Hematopoietic multipotent progenitor cell treated with erythropoietin and hydrocortisone succinate and interleukin-3 and kit ligand, for 17 days (in vitro differentiated cells): ENCODE measurements at places on chromosomes 3 and 15.

DNA sequence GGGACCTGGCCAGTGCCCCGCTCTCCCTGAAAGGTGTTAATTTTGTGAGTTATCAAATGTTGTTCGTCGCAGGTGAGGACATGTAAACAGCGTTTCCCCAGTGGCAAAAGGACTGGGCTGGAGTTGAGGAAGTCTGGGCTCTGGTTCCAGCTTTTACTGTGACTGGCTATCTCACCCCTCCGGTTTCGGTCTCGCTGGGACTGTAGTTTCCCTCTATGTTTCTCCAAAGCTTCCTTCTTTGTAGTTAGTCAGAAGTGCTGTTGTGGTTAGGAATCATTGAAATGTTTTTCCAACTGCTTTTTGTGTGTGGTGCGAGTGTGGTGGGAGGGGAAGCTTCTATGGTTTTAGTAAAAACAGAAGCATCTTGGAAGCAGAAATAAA, 990 bp upstream of the CLDN1 start:
- DNase-seq, result no peak

DNA sequence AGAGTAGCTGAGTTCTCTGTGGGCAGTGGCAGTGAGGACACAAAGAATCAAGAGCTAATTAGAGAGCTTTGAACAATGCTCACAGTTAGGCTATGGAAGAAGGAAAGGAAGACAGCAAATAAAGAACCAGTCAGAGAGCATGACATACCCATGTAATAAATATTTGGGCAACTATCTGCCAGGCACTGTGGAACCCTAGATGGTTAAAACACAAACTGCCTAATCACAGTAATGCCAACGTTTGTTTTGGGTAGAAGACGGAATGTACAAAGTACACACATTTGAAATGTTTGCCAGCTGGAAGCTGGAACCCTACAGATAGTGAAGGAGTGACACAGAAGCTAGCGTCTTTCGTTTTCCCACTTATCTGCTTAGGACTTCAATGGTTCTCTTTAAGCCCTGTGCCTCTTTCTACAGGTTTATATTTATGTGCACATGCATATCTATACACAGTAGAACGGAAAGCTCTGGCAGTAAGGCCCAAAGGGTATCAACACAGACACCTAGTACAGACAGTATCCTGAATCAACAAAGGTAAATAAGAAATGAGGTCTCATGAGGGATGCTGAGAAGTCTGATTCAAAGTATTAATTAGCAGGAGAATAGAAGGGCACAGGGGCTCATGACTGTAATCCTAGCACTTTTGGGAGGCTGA, 44.6 kb downstream of the ANKRD28 start:
- DNase-seq, result peak; percentile 9

DNA sequence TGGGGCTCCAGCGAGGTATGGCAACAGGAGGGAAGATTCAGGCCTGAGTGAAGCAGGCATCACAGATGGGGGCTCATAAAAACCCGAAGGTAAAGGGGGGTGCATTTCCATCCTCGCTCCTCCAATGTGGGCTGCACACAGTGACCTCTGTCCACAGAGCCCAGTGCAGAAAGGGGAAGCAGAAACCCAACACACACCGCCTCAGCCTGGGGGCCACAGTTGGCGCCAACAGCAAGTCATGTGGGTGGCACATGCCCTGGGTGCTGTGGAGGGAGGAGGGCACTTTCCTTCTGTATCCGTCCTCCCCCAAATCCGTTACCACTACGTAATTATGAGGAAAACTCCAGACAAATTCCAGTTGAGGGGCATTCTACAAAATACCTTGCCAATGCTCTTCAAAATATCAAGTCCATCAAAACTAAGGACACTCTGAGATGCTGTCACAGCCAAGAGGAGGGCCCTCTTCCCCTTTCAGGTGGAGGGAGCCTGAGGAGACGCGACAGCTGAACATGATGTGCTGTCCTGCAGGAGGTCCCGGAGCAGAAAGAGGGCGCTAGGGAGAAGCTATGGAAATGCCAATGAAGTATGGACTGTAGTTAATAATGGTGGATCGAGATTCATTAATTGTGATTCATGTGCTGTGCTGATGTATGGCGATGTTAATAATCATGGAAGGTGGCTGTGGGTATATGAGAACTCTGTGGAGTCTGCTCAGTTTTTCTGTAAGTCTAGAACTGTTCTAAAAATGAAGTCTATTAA, 16.4 kb downstream of the APBA2 start:
- DNase-seq, result no peak

- DNase-seq, result no peak
These were observed 44.5 kb upstream of the PDE8A start for GRCh38 chr15:84937144-84937543.

- DNase-seq, result no peak
These were observed 985 bp downstream of the TEX9 start for GRCh38 chr15:56366211-56366610.

- no peak for DNase-seq
These were observed 89.0 kb downstream of the PPCDC start for GRCh38 chr15:75112278-75112847.

DNA sequence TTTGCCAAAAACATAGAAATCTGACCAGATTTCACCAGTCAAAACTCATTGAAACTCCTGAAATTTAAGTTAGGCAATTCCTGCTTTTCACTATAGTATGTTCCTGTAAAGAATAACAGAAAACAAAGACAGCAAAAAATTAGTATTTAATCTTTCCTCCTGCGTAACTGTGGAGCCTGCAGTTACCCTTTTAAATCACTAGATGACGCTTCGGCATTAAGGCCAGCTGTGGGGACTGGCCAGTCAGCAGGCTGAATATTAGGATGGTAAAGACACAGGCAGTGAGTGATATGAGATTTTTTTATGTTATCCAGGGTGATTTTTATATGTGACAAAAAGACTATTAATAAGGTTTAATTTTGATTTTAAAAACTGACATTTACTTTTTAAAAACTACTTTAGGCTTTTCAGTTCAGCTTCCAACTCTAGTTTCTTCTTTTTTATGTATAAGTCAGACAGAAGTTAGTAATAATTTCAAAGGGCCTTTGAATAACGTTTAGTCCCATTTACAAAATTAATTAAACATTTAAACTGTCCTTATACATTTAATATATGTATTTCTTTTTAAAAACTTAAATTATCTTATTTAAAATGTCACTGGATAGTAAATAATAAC, 165.1 kb downstream of the PPM1L start:
- no peak for DNase-seq

DNA sequence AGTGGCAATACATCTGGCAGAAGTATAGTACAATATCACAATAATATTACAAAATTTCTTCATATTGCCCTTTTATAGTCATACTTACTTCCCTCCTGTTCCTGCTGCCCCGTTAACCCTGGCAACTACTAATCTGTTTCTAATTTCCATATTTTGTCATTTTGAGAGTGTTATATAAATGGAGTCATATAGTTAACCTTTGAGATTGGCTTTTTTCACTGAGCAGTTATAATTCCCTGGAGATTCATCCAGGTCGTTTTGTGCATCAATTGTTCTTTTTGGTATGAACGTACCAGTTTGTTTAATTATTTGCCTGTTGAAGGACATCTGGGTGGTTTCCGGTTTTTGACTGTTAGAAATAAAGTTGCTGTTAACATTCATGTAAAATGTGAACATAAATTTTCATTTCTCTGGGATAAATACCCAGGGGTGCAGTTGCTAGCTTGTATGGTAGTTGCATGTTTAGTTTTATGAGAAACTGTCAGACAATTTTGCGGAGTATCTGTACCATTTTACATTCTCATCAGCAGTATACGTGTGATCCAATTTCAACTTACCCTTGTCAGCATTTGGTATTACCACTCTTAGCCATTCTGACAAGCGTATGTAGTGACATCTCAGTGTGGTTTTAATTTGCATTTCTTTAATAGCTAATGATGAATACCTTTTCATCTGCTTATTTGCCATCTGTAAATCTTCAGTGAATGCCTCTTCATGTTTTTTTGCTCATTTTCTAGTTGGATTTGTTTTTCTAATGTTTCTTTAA, 32.2 kb upstream of the IL20RB start:
- no peak for DNase-seq

DNA sequence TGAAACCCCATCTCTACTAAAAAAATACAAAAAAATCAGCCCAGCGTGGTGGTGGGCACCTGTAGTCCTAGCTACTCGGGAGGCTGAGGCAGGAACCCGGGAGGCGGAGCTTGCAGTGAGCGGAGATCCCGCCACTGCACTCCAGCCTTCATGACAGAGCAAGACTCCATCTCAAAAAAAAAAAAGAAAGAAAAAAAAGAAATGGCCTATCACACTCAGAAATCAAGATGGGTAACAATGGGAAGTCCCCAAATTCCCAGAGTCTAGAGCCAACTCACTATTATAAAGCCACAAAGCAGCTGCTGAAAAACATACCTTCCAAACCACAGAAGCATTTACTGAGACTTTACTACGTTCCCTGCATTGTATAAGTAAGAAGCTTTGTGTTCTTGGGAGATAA, 7.5 kb downstream of the HDGFL3 start:
- DNase-seq, result no peak

DNA sequence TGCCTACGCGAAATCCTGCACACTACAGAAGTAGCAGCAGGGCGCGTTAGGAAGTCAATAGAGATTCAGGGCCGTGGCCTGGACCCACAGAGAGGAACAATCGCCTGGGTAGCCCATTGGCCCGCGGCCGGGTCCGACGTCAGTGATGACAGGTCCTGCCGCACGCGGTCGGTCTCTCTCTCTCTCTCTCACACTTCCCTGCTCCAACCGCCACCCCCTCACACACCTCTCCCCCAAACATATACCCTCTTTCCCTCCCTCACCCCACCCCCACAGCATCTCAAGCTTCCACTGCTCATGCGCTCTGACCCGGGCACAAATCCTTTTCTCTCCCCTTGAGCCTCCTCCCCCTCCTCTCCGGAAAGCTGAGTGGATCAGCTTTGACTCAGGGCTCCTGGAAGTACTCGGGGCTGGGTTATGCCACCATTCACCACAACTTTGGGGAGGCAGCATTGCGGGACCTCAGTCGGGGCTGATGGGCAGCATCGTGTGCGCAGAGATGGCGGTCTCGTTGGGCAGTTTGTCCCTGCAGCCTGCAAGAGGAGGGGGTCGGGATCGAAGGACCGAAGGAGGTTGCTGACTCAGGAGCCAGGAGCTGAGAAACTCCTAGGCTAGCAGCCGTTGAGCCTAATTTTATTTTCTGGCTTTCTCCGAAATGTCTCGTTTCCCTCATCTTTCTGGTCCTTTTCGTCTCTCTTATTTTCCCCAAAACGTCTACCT, 9.0 kb downstream of the ZIC4 start:
- no peak for DNase-seq

- DNase-seq, result no peak
These were observed 98.5 kb upstream of the ROBO2 start for GRCh38 chr3:76941376-76941775.

- no peak for DNase-seq
These were observed 123.3 kb upstream of the TP63 start for GRCh38 chr3:189507856-189508255.

DNA sequence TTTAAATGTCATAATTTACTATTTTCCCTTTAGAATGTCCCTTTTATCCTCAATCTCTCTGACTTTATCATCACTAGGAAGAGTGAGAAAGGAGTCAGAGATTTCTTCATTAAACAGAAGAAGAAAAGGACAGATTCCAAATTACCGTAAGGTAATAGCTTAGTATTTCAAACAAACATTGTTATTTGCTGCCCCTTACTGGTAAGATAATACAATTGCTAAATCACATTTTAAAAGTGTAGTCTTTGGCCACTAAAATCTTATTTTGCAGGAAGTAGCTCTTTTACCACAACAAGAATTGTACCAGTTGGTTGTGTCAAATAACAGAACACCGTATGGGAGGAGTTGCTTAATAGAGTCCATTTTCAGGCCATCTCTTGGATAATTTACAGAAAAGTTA, 53.7 kb downstream of the CGGBP1 start:
- DNase-seq, result peak; percentile 13

DNA sequence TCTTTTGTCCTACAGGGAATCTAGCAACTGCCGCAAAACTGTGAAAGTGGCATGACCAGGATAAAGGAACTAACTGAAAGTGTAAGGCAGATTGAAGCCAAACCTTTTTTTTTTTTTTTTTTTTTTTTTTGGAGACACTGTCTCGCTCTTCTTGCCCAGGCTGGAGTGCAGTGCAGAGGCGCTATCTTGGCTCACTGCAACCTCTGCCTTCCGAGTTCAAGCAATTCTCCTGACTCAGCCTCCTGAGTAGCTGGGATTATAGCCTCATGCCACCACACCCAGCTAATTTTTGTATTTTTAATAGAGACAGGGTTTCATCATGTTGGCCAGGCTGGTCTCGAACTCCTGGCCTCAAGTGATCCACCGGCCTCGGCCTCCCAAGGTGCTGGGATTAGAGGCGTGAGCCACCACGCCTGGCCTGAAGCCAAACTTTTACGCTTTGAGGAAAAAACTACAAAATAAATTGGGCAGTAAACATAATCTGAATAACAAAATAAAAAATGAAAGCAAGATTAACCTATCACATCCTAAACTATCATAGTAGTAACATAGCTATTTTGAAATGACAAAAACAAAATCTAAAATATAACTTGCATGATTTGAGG, 9.7 kb downstream of the SLTM start:
- no peak for DNase-seq

GRCh38 chr3:10725067-10725466, 91.0 kb upstream of the SLC6A11 start:
- no peak for DNase-seq

GRCh38 chr3:23072693-23073092, 130.4 kb upstream of the UBE2E2 start:
- no peak for DNase-seq

GRCh38 chr15:93190238-93190637, 101.2 kb upstream of the RGMA start:
- DNase-seq, result no peak

DNA sequence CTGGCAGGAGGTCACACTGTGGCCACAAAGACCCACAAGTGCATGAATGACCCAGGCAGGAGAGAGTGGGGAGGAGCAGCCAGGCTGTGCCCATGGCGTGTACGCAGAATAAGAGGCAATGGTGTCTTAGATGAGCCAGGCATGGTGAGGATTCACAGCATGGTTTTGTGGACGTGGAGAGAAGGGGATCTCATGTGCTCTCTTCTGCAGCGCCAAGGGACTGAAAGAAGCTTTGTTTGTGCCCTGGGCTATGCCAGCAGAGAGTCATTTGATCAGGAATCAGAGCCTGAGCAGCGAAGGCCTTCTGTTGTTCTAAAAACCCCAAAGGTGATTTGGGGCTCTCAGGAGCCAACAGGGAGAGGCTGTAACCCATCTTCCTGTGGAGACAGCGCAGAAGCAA, 18.7 kb upstream of the RPP14 start:
- no peak for DNase-seq

GRCh38 chr3:131283862-131284261, 97.7 kb upstream of the NUDT16 start:
- DNase-seq, result no peak

DNA sequence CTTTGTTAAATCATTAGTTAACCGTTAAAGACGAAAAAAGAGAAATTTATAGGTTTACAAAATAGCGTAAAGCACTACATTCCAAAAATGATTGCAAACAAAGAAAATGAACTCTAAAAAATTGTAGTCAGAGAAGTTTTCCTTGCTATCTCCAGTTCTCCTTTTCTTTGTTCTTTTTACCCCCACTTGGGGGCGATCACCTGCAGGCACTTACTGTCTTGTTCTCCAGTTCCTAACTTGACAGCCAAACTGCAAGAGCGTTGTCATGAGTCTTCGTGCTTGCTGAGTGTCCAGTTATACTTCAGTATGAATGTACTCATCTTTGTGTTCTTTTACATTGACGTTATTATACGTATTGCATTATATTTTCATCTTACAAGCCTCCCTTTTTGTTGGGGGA, 54.5 kb downstream of the CHD2 start:
- no peak for DNase-seq
